Anterior cingulate cortex (tissue), 58 donors: ENCODE measurements at places on chromosomes 2 and 18.

- DNase-seq = no peak
Observed at GRCh38 chr2:214180071-214180470, 230.8 kb upstream of the VWC2L start.

DNA sequence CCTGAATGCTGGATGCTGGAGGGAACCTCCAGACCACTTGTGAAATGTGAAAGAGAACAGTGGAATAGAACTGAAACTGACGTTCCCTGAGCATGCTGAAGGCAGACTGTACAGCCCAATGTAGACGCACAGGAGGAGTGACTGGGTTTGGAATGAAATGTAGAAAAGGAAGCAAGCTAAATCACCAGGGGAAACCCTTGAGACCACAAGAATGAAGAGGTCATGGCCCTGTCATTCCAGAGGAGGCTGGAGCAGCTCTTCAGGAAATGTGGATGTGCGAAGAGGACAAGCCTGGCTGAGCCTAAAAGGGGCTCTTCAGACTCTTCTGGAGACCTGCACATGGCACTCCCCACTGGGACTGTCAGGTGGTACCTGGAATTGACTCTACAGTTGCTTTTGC lies 118.5 kb upstream of the ALPP start:
- no peak for DNase-seq

- no peak for DNase-seq
Observed at GRCh38 chr2:112293636-112294401, 18.4 kb downstream of the ZC3H6 start.

DNA sequence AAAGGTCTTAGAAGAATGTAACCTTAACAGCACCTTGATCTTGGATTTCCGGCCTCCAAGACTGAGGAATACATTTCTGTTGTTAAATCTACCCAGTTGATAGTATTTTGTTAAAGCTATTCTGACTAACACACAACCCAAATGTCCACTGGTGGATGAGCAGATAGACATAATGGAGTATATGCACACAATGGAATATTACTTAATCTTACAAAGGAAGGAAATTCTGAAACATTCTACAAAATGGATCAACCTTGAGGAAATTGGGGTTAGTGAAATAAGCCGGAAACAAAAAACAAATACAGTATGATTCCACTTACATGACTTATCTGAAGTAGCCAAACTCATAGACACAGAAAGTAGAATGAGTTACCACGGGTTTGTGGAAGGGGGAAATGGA lies 168.7 kb downstream of the ZNF804A start:
- DNase-seq = no peak

GRCh38 chr18:74778191-74778847 lies 180.6 kb downstream of the ZNF407 start:
- no peak for DNase-seq

- no peak for DNase-seq
Observed at GRCh38 chr2:2691419-2691818, 360.3 kb upstream of the MYT1L start.

DNA sequence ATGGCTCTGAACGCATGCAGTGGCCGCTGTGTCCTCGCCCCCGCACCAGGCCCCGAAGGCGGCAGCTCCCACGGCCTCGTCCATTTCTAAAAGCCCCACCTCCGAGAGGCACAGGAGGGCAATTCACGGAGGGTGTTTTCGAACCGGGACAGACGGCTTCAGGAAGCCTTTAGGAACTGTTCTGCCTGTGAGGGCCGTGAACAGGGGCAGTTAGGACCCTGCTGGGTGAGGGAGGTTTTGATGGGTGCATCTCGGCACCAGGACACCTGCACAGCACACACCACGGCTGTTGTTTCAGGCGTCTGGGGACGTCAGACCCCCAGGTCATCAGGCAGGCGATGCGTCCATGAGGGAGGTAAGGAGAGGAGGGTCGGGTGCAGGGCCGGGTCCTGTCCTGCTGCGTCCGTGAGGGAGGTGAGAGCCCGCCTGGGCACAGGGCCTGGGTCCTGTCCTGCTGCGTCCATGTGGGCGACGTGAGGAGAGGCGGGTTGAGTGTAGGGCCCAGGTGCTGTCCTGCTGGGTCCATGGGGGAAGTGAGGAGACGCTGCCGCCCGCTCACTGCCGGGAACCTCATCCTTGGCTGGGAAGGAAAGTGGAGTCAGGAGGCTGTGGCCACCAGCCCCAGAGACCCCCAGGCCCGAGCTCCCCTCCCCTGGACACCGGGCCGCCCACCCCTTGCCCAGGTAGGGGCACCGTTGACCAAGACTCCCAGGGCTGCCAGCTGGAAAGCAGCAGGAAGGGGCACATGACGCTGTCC lies 25.5 kb upstream of the KCNG2 start:
- no peak for DNase-seq

- DNase-seq = no peak
Observed at GRCh38 chr18:37254236-37254754, 311.3 kb downstream of the CELF4 start.

- no peak for DNase-seq
Observed at GRCh38 chr2:239303711-239304532, 96.9 kb downstream of the HDAC4 start.

DNA sequence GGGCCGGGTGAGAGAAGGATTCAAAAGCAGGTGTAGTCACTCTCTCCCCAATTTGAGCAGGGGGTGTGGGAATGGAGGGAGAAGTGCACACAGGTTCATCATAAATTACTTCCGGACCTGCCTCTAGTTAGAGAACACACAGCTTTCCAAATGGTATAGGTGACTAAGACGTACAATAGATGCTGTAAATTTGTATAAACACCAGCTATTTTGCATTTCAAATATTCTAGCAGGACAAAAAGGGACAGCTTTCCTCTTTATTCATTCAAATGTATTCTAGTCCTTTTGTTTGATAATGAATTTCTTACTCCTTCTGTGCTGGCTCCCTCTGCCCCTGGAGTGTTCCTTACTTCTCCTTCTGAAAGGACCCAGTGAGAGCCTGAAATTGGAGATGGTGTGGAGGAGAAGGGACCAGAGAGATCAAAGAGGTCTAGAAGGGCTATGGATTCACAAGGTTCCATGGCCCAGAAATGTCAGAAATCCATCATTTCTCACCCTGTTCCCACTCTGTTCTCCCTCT lies 53.2 kb upstream of the SH3BP4 start:
- no peak for DNase-seq

DNA sequence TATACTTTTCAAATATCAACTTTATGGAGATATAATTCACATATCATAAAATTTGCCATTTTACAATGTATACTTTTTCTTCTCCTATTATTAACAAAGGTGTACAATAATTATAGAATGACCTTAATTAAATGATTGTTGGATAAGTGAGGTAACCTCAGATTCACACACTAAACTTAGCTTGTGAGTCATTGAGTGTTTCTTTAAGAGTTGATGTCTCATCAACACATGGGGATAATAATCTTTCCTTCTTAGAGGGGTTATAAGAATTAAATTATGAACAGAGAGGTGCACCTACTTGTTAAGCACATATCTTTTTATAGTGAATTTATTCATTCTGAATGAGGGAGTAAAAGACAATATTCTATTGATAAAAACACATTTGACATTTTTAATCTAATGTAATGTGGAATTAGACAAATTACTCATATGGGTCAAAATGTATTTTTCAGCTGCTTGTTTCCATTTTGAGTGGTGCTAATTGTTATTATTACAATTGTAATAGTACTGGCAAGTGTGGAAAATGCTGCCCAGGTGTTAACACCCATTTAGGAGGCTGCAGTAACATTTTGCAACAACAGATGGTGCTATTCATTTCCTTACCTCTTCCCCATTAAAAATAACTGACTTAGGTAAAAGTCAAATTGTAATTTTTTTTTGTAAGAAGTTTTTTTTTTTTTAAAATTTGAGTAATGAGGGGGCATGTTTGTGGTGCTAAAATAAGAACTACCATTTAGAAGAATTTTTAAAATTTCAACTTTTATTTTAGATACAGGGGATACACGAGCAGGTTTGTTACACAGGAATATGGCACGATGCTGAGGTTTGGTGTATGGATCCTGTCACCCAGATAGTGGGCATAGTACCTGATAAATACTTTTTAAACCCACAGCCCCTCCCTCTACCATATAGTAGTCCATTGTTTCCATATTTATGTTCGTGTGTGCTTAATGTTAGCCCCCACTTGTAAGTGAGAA lies 32.1 kb upstream of the DYNAP start:
- DNase-seq = no peak

- DNase-seq = no peak
Observed at GRCh38 chr2:99422599-99422998, 67.2 kb downstream of the REV1 start.

GRCh38 chr2:105836840-105837692 lies 92.4 kb downstream of the NCK2 start:
- no peak for DNase-seq

DNA sequence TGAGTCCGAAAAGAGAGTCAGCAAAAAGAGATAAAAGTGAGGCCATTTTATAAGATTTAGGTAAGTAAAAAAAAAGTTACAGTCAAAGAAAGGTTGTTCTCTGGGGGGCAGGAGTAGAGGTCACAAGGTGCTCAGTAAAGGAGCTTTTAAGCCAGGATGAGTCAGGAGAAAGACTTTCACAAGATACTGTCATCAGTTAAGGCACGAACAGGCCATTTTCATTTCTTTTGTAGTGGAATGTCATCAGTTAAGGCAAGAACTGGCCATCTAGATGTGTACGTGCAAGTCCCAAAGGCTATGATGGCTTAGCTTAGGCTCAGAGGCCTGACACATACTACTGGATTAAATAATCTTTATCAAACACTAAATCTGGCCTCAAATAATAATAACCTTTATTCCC lies 1207.3 kb upstream of the FAM98A start:
- no peak for DNase-seq

DNA sequence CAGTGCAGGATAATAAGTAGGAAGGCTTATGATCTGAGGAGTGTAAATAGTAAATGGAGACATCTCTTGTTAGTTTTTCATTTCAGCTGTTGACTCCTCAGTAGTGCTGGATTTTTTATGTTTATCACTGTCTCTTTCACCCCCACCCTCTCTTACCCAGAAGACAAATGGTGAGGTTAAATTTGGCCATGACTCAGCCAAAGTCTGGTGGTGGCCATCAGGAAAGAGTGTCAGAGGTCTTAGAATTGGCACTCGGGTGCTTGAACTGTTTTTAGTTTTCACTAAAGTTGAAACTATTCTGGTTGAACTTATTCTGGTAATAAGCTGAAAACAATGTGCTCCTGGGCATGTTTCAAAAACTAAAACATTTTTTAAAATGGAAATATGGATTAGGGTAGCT lies 123.3 kb downstream of the FHOD3 start:
- no peak for DNase-seq

DNA sequence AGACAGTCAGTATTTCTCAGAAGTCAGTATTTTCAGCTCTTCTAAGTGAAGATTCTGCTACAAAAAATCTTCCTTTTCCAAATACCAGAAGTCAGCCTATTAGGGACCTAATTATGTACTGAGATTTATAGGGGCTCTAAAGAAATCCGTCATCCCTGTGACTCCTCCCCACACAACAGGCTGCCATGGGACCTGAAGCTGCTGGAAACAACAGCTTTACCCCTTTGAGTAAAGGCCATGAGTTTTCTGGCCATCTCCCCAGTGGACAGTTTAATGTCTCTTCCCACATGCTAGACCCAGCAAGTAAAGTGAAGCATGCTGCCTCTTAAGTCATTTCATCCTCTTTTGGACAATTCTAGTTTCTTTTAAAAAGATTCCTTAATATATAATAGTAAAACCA lies 255.7 kb upstream of the ACVR2A start:
- no peak for DNase-seq

DNA sequence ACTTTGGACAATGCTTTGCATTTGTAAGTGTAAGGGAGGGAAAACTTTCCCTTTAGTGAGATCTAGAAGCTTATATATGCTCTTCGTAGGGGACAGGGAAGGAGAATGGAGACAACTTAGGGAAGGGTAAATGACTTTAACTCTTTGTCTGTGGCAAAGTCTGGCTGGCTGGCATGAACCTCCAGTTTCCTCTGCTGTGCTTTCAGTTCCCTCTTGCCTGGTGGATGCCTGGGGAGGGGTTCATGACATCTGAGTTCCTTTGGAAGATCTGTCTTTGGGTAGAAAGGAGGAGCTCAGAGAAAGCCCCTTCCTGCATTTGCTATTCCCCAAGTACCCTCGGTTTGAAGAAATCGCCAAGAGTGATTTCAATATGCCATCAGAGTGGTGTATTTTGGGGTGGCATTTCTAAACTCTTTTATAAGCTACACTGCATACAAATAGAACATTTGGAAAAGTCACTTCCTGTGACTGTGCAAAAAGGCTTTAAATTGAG lies 143.6 kb downstream of the VAPA start:
- DNase-seq = no peak

DNA sequence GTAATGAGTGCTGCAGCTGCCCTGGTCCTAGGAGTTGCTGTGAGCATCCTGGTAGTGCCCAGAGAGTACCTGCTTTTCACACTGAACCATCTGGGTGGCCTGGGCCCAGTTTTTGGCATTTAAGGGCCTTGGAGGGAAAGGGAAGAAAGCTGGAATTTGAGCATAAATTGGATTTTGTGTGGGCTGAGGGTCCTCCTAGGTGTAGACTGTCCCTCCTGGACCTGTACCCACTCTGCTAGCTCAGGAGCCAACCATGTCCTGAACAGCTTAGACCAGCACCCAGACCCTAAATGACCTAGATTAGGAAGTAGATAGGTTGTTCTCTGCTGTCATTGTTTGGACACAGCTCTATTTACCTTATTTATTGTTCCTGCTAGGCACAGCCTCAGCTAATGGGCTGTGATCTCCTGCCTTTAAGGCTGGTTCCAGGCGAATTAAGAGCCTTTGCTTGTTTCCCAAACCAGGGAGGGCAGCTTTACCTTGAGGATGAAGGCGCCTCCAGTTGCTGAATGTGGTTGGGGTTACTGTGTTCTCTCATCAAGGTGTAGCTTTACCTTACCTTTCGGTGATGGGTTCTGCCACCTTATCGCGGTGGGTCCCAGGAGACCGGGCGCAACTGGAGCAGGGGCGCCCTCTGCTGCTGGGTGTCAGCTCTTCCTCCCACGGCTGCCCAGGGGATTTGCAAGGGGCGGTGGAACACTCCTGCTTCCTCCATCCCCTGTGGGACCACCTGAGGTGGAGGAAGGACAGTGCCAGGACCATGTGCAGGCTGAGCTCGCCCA lies 34.4 kb downstream of the ITGA6 start:
- DNase-seq = peak; percentile 11

GRCh38 chr2:45014016-45014702 lies 4.9 kb upstream of the SIX2 start:
- no peak for DNase-seq

GRCh38 chr2:101508636-101509035 lies 33.7 kb upstream of the RFX8 start:
- DNase-seq = no peak

DNA sequence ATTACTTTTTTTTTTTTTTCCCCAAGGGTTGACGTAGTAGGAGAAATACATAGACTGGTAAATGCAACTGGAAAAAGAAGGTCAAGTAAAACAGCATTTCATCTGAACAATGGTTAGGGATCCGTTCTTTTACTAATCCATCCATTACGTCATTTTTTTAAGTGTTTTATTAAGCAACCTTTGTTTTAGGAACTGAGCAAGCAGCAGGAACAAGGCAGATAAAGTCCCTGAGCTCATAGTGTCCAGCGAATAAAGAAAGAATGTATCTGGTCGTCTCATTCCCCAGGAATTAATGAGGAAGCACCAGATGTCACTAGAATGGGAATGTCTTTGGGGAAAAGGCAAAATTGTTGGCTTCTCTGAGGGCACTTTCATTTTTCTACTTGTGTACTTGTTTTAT lies 842.4 kb downstream of the TDRD15 start:
- no peak for DNase-seq
